Stimulated activated CD8-positive, alpha-beta memory T cell treated with anti-CD3 and anti-CD28 coated beads, Interleukin-4, amount 100 ng/mL, for 48 hours (primary cell): ENCODE measurements at places on chromosomes 7 and 10.

DNA sequence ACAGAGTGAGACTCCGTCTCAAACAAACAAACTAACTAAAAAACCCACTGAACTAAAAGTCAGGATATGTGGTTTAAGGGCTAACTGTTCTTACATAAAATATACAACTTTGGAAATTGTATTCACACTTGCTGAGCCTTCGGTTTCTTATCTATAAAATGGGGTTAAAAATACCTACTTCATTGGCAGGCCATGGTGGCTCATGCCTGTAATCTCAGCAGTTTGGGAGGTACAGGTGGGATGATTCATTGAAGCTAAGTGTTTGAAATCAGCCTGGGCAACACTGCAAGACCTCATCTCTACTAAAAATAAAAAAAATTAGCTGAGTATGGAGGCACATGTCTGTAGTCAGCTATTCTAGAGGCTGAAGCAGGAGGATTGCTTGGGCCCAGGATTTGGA is 115.4 kb upstream of the KLF6 start:
- no peak for DNase-seq

DNA sequence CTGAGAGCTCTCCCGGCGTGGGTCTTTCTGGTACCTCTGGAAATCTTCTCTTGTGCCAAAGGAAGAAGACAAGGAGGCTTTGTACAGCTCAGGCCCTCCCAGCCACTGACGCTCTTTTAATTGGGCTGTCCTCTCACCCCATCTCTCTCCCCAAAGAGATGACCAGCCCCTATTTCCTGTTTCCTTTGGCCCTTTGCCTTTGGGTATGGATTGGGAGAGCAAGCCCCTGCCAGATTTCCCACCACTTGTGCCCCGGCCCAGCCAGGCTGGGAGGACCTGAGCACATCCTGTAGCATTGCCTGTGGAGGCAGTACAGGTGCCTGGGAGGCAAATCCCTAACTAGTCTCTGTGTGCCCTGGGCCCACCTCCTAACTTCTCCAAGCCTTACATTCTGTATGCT is 5.7 kb upstream of the PLAC9 start:
- no peak for DNase-seq

DNA sequence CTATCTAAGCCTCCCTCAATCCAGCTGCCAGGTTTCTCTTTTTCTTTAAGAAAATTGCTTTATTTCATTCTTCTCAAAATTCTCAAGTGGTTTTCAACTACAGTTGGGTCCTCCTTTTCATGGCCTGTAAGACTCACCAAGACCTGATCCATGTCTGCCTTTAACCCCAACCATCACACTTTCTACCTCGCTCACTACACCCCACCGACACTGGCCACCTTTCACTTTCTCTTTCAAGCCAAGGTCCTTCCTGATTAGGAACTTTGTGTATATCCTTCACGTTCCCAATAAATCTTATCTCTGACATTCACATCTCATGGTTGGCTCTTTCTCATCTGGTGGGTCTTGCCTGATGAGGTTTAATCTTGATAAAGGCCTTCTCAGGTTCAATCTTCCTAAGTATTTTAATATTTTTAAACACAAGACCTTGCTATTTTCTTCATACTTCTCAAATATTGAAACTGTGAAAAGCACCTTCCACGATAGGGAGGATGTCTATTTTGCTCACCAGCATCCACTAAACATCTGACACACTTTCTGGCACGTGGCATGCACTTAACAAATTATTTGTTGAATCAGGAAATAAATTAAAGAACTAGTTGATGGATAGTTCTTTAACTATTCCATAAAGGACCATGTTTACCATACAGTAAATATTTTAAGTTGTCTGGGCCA is 624.8 kb downstream of the GRID1 start:
- no peak for DNase-seq

DNA sequence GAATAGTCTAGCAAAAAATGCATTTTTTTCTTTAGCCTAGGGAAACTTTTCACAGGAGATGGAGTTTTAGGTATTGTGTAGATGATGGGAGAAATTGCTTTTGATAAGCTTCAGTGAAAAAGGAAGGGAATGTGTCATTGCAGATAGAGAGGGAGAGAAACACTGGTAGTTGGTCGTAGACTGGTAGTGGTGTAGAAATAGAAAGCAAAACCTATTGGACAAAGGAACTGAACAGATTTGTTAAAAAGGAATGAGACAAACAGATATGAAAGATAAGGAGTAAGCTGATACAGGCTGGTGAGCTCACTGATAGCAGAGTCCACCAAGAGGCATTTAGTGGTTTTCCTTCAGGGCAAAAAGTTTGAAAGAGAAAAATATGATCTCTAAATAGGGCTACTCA is 94.3 kb downstream of the ZEB1 start:
- no peak for DNase-seq

- DNase-seq, result no peak
Measured at GRCh38 chr7:30816645-30817370, 45.6 kb downstream of the MINDY4 start.

GRCh38 chr10:124087672-124088634 is 5.4 kb downstream of the CHST15 start:
- no peak for DNase-seq

- DNase-seq, result no peak
Measured at GRCh38 chr7:139081584-139081983, 27.9 kb downstream of the ZC3HAV1 start.

DNA sequence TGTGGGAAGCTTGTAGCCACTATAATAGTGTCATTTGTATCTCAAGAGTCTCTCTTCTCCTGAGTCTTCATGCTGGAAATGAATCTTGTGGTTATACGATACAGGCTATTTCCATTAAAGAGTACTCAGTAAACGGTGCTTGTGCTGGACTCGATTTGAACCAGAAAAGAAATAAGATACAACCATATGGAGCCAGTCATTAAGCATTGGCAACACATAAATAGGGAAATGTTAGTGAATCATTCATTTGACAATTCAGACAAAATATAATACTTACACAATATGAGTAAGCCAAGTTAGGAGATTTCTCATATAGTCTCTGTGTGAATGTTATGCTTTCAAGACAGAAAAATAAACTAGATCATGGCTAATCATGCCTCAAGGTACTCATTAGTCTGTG is 356.8 kb downstream of the PLXDC2 start:
- no peak for DNase-seq

GRCh38 chr10:112960151-112960681 is 10.2 kb downstream of the TCF7L2 start:
- DNase-seq, result no peak

DNA sequence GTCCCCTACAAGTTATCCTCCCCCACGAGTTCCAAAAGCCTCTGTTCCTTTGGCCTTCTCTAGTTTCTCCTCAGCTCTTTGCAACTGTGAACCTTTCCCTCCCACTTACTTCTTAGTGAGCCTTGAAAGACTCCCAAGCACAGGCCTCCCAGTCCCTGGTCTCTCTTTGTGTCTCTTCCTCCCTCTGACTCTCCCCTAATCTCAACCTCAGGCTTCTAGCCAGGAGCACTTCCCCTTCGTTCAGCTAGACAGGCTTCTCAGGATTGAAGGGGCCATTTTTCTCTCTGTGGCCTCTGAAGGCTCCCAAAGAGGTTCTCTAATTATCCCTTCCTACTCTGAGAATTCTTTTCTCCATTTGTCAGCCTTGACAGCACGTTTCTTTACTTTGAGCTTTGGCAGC is 50.2 kb upstream of the PHYHIPL start:
- no peak for DNase-seq

GRCh38 chr10:128275388-128276177 is 149.4 kb upstream of the MKI67 start:
- peak; percentile 30 for DNase-seq

DNA sequence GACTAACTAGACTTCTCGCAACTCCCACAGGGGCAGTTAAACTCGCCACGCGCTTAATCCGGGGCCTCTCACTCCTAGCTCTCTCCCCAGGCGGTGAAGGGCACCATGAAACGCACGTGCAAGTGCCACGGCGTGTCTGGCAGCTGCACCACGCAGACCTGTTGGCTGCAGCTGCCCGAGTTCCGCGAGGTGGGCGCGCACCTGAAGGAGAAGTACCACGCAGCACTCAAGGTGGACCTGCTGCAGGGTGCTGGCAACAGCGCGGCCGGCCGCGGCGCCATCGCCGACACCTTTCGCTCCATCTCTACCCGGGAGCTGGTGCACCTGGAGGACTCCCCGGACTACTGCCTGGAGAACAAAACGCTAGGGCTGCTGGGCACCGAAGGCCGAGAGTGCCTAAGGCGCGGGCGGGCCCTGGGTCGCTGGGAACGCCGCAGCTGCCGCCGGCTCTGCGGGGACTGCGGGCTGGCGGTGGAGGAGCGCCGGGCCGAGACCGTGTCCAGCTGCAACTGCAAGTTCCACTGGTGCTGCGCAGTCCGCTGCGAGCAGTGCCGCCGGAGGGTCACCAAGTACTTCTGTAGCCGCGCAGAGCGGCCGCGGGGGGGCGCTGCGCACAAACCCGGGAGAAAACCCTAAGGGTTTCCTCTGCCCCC is 19.5 kb downstream of the WNT8B start:
- DNase-seq, result peak; percentile 78

DNA sequence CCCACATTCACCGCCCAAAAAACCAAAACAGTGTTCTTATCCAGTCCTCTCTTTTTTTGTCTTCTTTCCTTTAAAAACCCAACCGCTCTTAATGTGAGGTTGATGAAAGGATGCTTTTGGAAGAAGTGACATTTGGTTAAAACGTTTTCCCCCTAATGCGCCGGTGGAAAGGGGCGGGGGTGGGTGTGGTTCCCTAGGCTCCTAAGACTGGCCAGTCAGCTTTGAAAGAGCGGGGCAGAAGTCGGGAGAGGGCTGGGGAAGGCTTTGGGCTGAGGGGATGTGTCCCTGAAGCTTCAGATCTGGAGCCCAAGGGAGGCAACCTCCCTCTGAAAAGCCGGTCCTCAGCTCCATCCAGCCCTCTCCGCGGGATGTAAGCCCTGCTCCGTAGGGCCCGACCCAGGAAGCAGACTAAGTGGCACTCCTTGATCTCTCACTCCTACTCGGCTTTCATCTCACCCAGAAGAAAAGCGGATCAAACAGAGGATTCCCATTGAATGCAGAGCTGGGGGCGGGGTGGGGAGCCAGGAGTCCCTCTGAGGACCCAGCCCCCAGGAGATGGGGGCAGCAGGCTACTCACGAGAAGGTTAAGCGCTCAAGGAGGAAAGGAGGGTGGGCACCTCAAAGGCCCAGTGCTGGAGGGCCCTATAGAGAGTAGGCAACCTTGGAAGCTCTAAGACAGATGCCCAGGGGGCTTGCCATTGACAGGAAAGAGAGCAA is 2.4 kb upstream of the EVX1 start:
- no peak for DNase-seq

DNA sequence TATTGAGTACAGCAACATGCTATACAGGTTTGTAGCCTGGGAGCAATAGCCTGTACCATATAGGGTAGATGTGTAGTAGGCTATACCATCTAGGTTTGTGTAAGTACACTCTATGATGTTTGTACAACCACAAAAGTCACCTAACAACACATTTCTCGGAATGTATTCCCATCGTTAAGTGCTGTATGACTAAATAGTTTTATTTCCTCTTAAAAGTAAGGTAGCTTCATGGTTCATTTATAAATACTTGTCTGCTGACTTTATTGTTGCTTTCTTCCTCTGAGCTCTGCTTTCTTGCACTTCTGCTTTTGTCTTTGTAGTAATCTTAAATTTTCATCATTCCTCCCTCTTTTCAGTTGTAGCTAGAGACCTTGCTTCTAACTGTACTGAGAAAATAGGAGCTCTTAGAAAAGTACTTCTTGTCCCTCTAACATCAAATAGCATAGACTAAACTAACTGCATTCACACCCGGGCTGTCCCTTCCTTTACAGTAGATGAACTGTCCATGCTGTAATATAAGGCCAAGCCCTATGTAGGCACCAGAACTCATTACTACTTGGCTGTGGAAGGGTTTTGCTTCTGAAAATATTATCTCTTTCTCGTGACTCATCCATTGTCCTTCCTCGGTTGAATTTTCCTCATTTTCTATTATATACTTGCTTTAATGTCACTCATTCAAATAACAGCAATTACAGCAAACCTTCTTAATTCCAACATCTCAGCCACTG is 55.4 kb upstream of the FAM3C start:
- no peak for DNase-seq

GRCh38 chr7:17301471-17302456 is 3.3 kb downstream of the AHR start:
- peak; percentile 68 for DNase-seq

DNA sequence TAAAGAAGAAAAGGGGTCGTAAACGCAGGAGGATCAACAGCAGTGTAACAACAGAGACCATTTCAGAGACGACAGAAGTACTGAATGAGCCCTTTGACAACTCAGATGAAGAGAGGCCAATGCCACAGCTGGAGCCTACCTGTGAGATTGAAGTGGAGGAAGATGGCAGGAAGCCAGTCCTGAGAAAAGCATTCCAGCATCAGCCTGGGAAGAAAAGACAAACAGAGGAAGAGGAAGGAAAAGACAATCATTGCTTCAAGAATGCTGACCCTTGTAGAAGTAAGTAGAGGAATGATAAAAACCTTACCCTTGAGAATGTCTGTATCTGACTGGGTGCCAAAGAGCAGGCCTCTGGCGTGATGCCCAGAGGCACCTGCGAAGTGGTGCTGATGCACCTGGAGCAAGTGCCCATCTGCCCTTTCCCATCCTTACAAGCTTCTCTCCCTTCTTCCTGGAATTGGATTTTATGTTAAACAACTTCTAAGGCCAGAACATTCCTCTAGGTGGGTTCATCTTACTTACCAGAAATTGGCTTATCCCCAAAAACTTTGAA is 86.4 kb upstream of the SAMD8 start:
- no peak for DNase-seq

DNA sequence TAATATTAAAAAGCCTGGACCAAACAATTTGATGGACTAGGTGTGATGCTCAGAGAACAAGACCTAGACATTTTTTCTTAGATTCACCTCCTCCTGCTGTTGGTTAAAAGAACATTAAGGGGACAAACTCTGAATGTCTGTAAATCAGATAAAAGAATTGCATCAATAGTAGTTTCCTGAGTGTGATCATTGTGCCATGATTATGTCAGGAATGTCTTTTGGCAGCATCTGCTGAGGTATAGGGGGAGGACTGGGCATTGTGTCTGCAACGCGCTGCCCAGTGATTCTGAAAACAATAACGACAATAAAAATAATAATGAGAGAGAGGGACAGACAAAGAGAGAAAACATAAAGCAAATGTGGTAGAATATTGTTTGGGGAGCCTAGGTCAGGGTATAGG is 6.9 kb downstream of the C7orf57 start:
- no peak for DNase-seq
